ENCODE measurements at places on chromosomes 4 and X. TPM values are rescaled to one million over a fixed set of nuclear protein-coding genes. Genes with fewer than 3 reads are reported as not detected.

Gene MAGEA12
- total RNA-seq, result not detected

Gene KANTR
- 14.5 TPM for total RNA-seq

Gene WDR17
- total RNA-seq, result 6.3 TPM

Gene SHOX
- not detected for total RNA-seq

Gene PLCXD1
- 23.2 TPM for total RNA-seq

Gene CNGA1
- total RNA-seq, result 2.4 TPM

Gene PCYT1B
- 0.09 TPM for total RNA-seq

Gene GPAT3
- 4.7 TPM for total RNA-seq

Gene ASB9
- total RNA-seq, result 10.8 TPM

Gene MAPK10
- total RNA-seq, result 2.9 TPM

Gene GPR82
- total RNA-seq, result not detected

Gene ATP10D
- 13.8 TPM for total RNA-seq

DNA sequence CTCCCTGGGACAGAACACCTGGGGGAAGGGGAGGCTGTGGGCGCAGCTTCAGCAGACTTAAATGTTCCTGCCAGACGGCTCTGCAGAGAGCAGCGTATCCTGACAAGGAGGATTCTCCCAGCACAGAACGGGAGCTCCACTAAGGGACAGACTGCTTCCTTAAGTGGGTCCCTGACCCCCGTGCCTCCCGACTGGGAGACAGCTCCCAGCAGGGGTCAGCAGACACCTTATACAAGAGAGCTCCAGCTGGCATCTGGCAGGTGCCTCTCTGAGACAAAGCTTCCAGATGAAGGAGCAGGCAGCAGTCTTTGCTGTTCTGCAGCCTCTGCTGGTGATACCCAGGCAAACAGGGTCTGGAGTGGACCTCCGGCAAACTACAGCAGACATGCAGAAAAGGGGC, 44.5 kb upstream of the FAAH2 start:
- H3K4me3 ChIP-seq, result no peak overlapping the region
- no peaks in the 10 kb centered on the region for H3K36me3 ChIP-seq
- no peaks in the 10 kb centered on the region for H3K4me1 ChIP-seq
- no peaks in the 10 kb centered on the region for H3K27me3 ChIP-seq
- no peak overlapping the region for H3K27ac ChIP-seq

GRCh38 chr4:26856906-26857277, 3.7 kb upstream of the STIM2 start:
- peaks cover 14% of the 10 kb centered on the region for H3K4me1 ChIP-seq
- peak overlapping the region; percentile 64 for H3K27ac ChIP-seq
- H3K4me3 ChIP-seq, result peak overlapping the region; percentile 80
- H3K36me3 ChIP-seq, result peaks cover 33% of the 10 kb centered on the region

DNA sequence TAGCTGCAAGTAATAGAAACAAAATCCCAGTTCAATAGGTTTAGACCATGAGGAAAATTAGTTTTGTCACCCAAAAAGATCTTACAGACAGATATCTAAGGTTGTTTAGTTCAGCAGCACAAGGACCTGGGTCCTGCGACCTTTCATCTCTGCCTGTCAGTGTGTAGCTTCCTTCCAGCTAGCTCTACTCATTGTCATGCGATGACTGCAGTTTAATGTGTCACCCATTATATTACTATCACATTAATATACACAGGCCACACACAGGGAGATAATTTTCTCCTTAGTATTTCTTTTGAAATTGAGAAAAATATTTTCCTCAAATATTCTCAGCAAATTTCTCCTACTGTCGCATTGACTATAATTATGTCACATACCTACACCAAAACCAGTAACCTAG, 232.1 kb upstream of the ARSJ start:
- no peak overlapping the region for H3K27ac ChIP-seq
- H3K27me3 ChIP-seq, result no peaks in the 10 kb centered on the region
- H3K4me1 ChIP-seq, result no peaks in the 10 kb centered on the region
- DNase-seq, result no peak

DNA sequence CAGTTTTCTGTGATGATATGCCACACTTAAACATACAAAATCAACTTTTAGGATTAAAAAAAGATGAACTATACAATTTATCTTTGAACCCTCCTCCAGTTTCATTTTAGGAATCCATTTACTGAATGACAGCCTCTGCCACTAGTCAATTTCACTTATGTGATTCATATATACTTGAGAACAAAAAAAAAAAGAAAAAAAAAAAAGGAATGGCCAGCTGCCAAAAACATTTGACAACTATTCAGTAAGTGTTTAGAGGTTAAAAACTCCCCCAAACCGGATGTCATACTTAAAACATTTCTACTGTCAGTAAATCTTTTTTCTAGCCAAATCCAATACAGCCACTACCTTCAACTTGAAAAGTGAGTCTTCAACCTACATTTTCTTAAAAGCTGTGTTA, 266.7 kb upstream of the MAGEB2 start:
- no peaks in the 10 kb centered on the region for H3K27me3 ChIP-seq
- no peaks in the 10 kb centered on the region for H3K36me3 ChIP-seq
- H3K27ac ChIP-seq, result no peak overlapping the region
- DNase-seq, result no peak
- peaks cover 9% of the 10 kb centered on the region for H3K4me1 ChIP-seq

GRCh38 chrX:72392816-72393800, 87.4 kb upstream of the CITED1 start:
- no peaks in the 10 kb centered on the region for H3K27me3 ChIP-seq
- H3K4me3 ChIP-seq, result no peak overlapping the region
- no peaks in the 10 kb centered on the region for H3K36me3 ChIP-seq
- H3K27ac ChIP-seq, result no peak overlapping the region
- DNase-seq, result no peak
- H3K4me1 ChIP-seq, result peaks cover 7% of the 10 kb centered on the region

DNA sequence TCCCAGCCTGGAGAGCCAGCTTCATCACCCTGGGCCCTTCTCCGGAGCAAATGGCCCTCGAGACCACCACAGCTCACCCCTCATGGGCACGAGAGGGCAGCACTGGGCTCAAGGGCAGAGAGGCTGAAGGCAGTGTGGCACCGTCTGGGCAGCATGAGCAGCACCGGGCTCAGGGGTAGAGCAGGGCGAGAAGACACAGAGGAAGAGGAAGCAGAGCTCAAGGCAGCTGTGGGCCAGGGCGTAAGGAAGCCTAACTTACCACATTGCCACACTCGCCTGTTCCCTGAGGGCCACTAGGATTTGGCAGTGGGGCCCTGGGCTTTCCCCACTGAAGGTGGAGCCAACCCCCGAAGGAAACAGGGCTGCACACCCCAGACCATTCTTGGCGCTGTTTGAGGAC, 15.5 kb downstream of the ZNF185 start:
- no peaks in the 10 kb centered on the region for H3K36me3 ChIP-seq
- no peaks in the 10 kb centered on the region for H3K4me1 ChIP-seq
- H3K27me3 ChIP-seq, result no peaks in the 10 kb centered on the region
- DNase-seq, result no peak

- no peaks in the 10 kb centered on the region for H3K27me3 ChIP-seq
- H3K27ac ChIP-seq, result no peak overlapping the region
- no peaks in the 10 kb centered on the region for H3K4me1 ChIP-seq
- H3K4me3 ChIP-seq, result no peak overlapping the region
- H3K36me3 ChIP-seq, result peaks cover 4% of the 10 kb centered on the region
- DNase-seq, result no peak
Observed at GRCh38 chr4:1644891-1645657, 39.0 kb downstream of the FAM53A start.

DNA sequence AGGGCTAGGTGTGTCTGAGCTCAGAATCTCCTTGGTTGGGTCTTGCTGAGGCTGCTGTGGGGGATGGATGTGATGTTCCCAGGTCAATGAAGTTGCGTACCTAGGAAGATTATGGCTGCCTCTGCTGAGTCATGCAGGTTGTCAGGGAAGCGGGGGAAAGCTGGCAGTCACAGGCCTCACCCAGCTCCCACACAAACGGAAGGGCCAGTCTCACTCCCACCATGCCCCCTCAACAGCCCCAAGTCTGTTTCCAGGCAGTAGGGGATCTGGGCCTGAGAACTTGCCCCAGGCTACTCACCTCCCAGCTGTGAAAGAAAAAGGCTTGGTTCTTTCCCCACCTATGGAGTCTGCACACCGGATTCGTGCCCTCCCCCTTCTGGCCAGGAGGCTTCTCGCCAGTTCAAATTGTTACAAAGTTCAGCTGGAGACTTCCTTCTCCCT, 72.9 kb downstream of the WDR44 start:
- no peaks in the 10 kb centered on the region for H3K27me3 ChIP-seq
- peaks cover 24% of the 10 kb centered on the region for H3K4me1 ChIP-seq
- H3K4me3 ChIP-seq, result peak overlapping the region; percentile 5
- H3K27ac ChIP-seq, result peak overlapping the region; percentile 69
- peaks cover 5% of the 10 kb centered on the region for H3K36me3 ChIP-seq

- DNase-seq, result no peak
- no peak overlapping the region for H3K4me3 ChIP-seq
- no peaks in the 10 kb centered on the region for H3K27me3 ChIP-seq
Observed at GRCh38 chr4:158147151-158147550, 25.7 kb downstream of the GASK1B start.

GRCh38 chrX:153687121-153688039, at the start of gene SLC6A8:
SLC6A8 (plus strand) TSS chrX:153687926; CDS start chrX:153688575, 649 bp downstream.
- peak; percentile 69 for DNase-seq
- H3K4me3 ChIP-seq, result peak within 1 kb of the TSS; percentile 63
- H3K27me3 ChIP-seq, result peaks cover 14% of the 10 kb centered on the region
- no peaks in the 10 kb centered on the region for H3K4me1 ChIP-seq

GRCh38 chr4:152937336-152938236, 1.5 kb downstream of the FHDC1 start:
- no peak overlapping the region for H3K27ac ChIP-seq
- H3K36me3 ChIP-seq, result peaks cover 23% of the 10 kb centered on the region

DNA sequence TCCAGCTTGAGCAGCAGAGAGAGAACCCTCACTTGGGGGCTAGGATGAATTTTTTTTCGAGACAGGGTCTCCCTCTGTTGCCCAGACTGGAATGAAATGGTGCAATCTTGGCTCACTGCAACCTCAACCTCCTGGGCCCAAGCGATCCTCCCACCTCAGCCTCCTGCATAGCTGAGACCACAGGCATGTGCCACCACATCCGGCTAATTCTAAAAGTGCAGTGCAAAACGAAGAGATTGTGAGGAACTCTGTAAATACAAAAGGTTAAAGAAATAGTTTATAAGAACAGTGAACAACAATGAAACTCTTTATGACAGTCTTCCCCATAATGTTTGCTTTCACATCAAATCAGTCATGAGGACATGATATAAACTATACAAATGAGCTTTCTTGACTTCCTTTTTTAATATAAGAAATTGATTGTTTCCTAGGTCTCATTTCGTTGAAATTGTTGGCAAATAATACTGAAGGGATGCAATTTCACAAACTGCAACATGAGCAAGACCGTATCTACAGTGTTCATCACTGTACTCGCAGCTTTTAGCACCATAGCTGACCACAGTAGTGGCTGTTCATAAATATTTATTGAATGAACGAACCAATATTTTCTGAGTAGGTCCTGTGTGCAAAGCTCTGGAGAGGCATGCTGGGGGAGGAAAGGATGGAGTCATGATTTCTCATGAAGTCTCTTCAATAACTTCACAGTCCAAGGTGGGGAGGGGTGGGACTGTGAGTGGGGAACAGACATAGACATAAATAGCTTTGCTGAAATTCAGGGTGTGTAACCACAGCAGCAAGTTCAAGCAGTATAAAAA, 116.1 kb downstream of the SHROOM3 start:
- H3K36me3 ChIP-seq, result no peaks in the 10 kb centered on the region
- peak; percentile 74 for DNase-seq
- H3K4me1 ChIP-seq, result peaks cover 45% of the 10 kb centered on the region
- peak overlapping the region; percentile 71 for H3K27ac ChIP-seq
- H3K4me3 ChIP-seq, result peak overlapping the region; percentile 12

DNA sequence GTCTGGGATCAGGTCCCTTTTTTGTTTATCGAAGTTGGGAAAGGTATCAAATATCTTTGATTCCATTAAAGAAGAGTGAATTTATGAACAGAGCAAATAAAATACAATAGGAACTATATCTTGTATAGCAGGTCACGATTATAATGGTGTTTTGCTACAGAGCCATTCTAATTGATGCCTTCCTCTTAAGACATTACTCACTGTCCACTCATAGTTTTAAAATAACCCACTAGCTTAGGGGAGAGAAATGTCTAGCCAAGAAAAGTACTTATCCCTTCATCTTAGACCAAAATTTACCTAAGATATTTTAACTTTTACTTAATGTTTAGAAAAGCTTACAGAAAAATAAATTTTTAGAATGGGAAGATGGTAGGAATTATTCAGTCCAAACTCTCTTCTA, 112.0 kb upstream of the PABPC4L start:
- H3K27me3 ChIP-seq, result no peaks in the 10 kb centered on the region
- H3K4me1 ChIP-seq, result no peaks in the 10 kb centered on the region
- H3K27ac ChIP-seq, result no peak overlapping the region
- no peaks in the 10 kb centered on the region for H3K36me3 ChIP-seq
- no peak for DNase-seq

- H3K4me3 ChIP-seq, result no peak overlapping the region
- no peaks in the 10 kb centered on the region for H3K4me1 ChIP-seq
- H3K27ac ChIP-seq, result no peak overlapping the region
- H3K36me3 ChIP-seq, result no peaks in the 10 kb centered on the region
- H3K27me3 ChIP-seq, result peaks cover 94% of the 10 kb centered on the region
Observed at GRCh38 chr4:41751449-41752061, 3.0 kb upstream of the PHOX2B start.

GRCh38 chr4:105343146-105343931, 130.5 kb downstream of the PPA2 start:
- no peak for DNase-seq
- no peaks in the 10 kb centered on the region for H3K36me3 ChIP-seq
- no peaks in the 10 kb centered on the region for H3K4me1 ChIP-seq
- H3K4me3 ChIP-seq, result no peak overlapping the region
- no peaks in the 10 kb centered on the region for H3K27me3 ChIP-seq

GRCh38 chr4:176413171-176413570, 93.4 kb downstream of the SPCS3 start:
- no peak overlapping the region for H3K4me3 ChIP-seq
- H3K27ac ChIP-seq, result no peak overlapping the region
- H3K4me1 ChIP-seq, result no peaks in the 10 kb centered on the region
- H3K27me3 ChIP-seq, result no peaks in the 10 kb centered on the region

DNA sequence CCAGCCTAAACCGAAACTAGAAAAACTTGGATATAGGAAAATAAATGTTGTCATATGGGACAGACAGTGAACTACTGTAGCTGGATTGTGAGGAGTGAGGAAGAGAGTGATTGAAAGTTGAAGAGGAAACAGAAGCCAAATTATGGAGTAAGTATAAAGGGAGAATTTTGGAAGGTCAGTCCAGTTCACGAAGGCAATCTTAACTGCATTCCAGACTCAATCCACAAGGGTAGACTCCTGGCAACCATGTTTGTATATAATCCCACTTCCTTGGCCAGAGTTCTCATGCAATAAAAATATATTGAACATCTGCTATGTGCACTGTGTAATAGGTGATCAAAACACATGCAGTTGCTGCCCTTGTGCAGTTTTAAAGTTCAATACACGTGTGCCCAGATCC, 58.6 kb upstream of the CAMK2D start:
- no peak for DNase-seq
- no peak overlapping the region for H3K27ac ChIP-seq
- no peaks in the 10 kb centered on the region for H3K27me3 ChIP-seq
- H3K4me1 ChIP-seq, result no peaks in the 10 kb centered on the region

GRCh38 chr4:112591593-112591992, 45.1 kb downstream of the ZGRF1 start:
- H3K4me1 ChIP-seq, result peaks cover 8% of the 10 kb centered on the region

- H3K36me3 ChIP-seq, result no peaks in the 10 kb centered on the region
- no peak overlapping the region for H3K27ac ChIP-seq
- DNase-seq, result no peak
- H3K4me3 ChIP-seq, result no peak overlapping the region
- H3K27me3 ChIP-seq, result no peaks in the 10 kb centered on the region
Observed at GRCh38 chr4:87211249-87211952, 9.0 kb downstream of the KLHL8 start.

- H3K27me3 ChIP-seq, result no peaks in the 10 kb centered on the region
- H3K27ac ChIP-seq, result no peak overlapping the region
- no peak overlapping the region for H3K4me3 ChIP-seq
- no peaks in the 10 kb centered on the region for H3K36me3 ChIP-seq
- DNase-seq, result no peak
Observed at GRCh38 chrX:14051416-14051815, 21.7 kb upstream of the GEMIN8 start.

Measured in Calu3 (cell line).